ENCODE measurements at places on chromosomes 6 and 20.

GRCh38 chr6:113697632-113698410, 159.3 kb upstream of the MARCKS start:
- DNase-seq = no peak

DNA sequence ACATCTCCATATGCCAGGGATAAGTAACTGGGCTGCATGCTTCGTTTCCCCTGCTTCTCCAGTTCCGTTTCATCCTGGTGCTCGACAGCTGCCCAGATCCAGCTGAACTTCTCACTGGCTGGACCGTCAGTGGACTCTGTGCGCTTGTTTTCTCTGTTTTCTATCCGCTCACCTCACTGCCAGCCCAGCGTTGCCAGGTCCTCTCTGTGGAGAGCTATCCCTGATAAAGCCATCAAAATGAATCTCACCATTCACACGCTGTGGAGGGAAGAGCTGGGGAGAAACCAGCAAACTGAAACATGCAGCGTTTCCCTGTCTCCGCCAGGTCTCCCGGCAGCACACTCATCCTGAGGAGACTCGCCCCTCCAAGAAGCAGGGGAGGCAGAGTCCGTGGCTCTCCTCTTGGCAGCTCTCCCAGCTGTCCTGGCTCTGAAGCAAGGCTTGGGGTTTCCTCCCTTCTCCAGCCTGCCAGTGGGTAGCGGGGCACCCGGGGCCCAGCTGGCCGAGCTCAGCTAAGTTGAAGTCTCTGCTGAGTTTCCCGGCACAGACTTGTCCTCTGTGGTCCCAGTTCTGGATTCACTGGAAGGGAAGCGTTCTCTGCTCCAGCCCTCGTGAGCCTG, 160.9 kb downstream of the DTNBP1 start:
- no peak for DNase-seq

DNA sequence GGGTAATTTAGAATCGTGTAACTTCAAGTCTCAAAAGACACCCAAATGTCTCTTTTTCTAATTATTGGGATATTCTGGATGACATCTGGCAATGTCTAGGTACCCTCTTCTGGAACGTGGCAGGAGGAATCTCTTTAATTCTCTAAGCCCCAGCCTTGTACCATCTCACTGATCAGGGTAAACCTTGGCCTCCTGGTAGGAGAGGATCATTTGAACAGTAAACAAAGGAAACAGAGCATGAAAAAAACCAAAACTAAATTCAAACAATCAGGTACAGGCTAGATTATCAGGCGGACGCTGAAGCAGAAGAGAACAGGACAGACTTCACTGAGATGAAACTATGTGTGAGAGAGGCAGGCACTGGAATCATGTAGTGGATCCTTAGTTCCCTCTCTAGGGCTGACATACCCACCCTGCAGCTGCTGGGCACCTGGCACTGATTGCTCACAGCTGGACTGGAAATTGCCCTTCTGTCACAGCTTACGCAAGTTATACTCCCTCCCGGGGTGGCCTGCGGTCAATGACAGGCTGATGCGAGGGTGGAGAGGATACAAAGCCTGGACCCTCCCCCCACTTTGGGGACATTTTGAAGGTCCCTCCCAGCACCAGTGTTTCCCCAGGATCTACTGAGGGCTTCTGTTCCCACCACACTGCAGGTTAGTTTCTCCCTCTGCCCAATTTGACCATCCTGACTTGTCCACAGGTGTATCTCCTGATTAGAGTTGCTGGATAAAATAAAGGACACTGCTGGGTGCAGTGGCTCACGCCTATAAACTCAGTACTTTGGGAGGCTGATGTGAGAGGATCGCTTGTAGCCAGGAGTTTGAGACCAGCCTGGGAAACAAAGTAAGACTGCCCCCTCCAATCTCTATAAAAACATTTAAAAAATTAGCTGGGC, 20.6 kb upstream of the ZBTB24 start:
- no peak for DNase-seq

- no peak for DNase-seq
Observed at GRCh38 chr20:44851545-44851944, 34.0 kb upstream of the YWHAB start.

GRCh38 chr20:2817891-2818595, 1.9 kb downstream of the TMEM239 start:
- DNase-seq = no peak

- DNase-seq = no peak
Observed at GRCh38 chr20:64072498-64073063, 6.7 kb downstream of the RGS19 start.

DNA sequence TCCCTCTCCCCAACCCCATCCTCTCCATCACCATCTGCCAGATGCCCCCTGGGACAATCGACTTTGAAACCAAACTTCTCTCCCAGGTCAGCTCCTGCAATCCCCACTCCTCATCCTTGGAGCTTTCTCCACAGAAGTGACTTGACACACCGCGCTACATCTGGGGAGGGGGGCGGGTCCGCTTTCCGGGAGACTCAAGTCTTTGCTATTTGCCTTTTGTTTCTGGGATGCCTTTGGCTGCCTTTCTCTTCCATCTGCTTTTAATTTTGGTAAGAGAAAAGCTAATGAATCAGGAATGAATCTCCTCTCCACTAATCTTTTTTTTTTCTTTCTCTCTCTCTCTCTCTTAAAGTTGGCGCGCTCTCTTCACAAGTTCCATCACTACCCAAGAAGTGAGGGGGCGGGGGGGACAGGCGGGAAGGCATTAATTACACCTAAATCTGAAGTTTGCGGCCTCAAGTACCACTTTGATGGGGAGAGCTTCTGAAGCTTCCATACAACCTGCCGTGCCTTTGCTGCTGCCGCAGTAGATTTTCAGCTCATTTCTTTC, 664 bp upstream of the TPBG start:
- DNase-seq = no peak

DNA sequence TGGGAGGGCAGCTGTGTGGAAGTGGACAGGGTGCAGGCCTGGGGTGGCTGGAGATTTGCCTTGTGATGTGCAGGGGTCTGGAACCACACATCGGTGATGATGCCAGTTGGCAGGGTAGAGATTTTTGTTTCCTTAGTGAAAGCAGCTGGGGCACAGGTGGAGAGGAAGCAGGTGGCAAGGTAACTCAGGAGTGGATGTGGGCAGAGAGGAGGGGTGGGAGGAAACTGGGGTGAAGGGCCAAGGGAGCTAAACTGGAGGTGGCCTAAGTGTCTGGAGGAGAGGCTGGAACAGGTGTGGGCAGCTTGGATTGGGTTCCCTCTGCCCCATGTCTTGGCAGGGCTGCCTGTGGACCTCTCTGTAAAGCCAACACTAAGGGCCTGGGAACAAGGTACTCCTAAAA, 4.7 kb upstream of the SCUBE3 start:
- no peak for DNase-seq

- no peak for DNase-seq
Observed at GRCh38 chr20:24694157-24694726, 224.8 kb downstream of the SYNDIG1 start.

GRCh38 chr6:30283761-30284160, 43.0 kb upstream of the TRIM39 start:
- DNase-seq = no peak

DNA sequence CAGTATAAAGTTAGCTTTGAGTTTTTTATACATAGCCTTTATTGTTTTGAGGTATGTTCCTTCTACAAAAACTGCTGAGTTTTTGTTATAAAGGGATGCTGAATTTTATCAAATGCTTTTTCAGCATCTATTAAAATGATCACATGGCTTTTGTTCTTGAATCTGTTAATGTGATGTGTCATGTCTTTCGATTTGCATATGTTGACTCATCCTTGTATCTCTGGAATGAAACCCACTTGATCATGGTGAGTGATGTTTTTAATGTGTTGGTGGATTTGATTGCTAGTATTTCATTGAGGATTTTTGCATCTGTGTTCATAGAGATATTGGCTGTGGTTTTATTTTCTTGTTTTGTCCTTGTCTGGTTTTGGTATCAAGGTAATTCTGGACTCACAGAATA, 24.7 kb upstream of the BLCAP start:
- DNase-seq = no peak

- no peak for DNase-seq
Observed at GRCh38 chr6:12525276-12525675, 191.3 kb upstream of the PHACTR1 start.

DNA sequence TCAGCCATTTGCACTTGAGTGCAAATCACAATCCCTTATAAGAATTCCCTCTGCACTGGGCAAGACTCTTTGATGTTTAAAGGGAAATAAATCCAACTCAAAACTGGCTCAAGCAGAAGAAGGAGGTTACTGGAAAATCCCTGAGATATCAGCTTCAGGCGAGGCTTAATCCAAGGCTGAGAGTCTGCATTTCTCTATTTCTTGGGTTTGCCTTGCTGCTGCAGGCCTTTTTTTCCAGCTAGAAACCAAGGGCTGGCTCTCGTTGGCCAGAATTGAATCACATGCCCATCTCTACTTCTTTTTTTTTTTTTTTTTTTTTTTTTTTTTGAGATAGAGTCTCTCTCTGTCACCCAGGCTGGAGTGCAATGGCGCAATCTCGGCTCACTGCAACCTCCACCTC, 11.7 kb downstream of the HCK start:
- no peak for DNase-seq

GRCh38 chr6:157982563-157983405, 1.1 kb downstream of the SYNJ2 start:
- DNase-seq = no peak

GRCh38 chr6:165820407-165820806, 157.4 kb upstream of the PDE10A start:
- no peak for DNase-seq

All from stimulated activated CD4-positive, alpha-beta T cell treated with anti-CD3 and anti-CD28 coated beads, TNF-alpha, amount 100 ng/mL, for 1 hour (primary cell).